ENCODE measurements at places on chromosomes 4 and X.
A peak's percentile ranks its signal among the peaks of the same experiment; 100 is the strongest.

DNA sequence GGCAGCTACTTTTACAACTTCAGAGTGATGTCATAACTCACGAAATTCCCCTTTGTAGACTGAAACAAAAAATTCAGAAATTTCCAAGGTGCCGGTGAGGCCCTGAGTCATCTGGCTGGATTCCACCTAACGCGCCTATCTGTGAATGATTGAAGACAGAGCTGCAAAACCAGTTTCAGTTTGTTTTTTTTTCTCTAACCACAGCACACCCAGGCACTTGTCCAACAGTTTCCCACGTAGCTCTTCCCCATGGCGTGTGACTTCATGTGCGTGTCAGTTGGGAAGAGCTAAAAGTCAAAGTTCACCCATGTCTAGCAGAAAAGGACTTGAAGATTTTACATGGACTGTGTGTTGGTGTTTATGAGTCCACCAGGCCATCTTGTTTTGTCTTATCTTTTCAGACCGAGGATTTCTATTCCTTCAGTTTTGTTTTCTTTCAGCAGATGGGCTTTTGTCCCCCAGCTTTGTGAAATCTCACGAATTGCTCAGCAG lies 16.4 kb downstream of the TCEANC start:
- no peaks in the 10 kb centered on the region for H3K27me3 ChIP-seq
- H3K36me3 ChIP-seq: peaks cover 19% of the 10 kb centered on the region
- no peak overlapping the region for H3K4me3 ChIP-seq
- peak overlapping the region; percentile 74 for H3K27ac ChIP-seq

- DNase-seq: no peak
- H3K27ac ChIP-seq: no peak overlapping the region
- H3K4me3 ChIP-seq: no peak overlapping the region
- H3K27me3 ChIP-seq: no peaks in the 10 kb centered on the region
- H3K4me1 ChIP-seq: no peaks in the 10 kb centered on the region
These were observed 33.6 kb downstream of the RPGR start for GRCh38 chrX:38293741-38294140.

DNA sequence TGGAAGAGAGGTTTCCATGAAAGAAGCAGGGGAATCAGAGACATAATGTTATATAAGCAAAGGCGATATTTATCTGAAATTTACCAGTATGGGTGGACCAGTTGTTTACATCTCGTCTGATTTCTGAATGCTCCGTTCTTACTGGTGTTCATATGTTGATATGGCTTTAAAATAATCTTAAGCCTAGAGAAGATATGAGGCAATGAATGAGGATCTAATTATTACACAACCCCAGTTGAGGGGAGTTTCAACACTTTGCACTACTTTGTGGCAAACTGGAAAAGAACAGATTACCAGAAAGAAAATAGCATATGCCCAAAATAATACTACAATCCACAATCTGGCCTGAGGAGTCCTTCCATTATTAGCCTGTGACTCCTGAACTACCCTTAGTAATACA lies 263.3 kb upstream of the MAGEB2 start:
- no peak overlapping the region for H3K4me3 ChIP-seq
- no peak overlapping the region for H3K27ac ChIP-seq
- no peaks in the 10 kb centered on the region for H3K36me3 ChIP-seq
- H3K27me3 ChIP-seq: no peaks in the 10 kb centered on the region
- no peaks in the 10 kb centered on the region for H3K4me1 ChIP-seq

DNA sequence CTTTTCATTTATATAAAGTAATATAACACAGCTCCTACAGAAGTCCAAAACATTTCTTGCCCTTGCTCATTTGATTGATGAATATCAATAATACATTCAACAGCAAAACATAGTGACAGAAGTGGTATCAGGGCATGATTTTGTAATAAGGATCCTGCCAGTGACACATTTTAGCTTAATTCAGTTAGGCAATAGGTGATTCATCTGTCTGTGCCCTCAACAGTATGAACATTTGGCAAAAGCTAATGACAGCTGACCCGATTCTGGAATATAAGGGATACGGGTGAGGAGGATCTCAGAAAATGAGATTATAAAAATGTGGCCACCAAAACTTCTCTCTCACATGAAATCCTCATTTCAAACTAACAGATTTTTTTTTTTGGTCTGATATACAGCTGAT lies 294.0 kb downstream of the CAMK2D start:
- H3K27me3 ChIP-seq: no peaks in the 10 kb centered on the region
- no peak overlapping the region for H3K4me3 ChIP-seq
- H3K4me1 ChIP-seq: peaks cover 17% of the 10 kb centered on the region
- peaks cover 29% of the 10 kb centered on the region for H3K36me3 ChIP-seq
- no peak for DNase-seq

GRCh38 chrX:15745179-15745578 lies 7.1 kb downstream of the CA5B start:
- peaks cover 45% of the 10 kb centered on the region for H3K36me3 ChIP-seq
- H3K4me1 ChIP-seq: peaks cover 43% of the 10 kb centered on the region
- H3K4me3 ChIP-seq: no peak overlapping the region
- DNase-seq: no peak
- H3K27me3 ChIP-seq: no peaks in the 10 kb centered on the region
- no peak overlapping the region for H3K27ac ChIP-seq

- H3K4me3 ChIP-seq: peak overlapping the region; percentile 88
- DNase-seq: no peak
- peaks cover 60% of the 10 kb centered on the region for H3K36me3 ChIP-seq
- peaks cover 31% of the 10 kb centered on the region for H3K4me1 ChIP-seq
These were observed 3.1 kb downstream of the LEF1 start for GRCh38 chr4:108165586-108165985.

DNA sequence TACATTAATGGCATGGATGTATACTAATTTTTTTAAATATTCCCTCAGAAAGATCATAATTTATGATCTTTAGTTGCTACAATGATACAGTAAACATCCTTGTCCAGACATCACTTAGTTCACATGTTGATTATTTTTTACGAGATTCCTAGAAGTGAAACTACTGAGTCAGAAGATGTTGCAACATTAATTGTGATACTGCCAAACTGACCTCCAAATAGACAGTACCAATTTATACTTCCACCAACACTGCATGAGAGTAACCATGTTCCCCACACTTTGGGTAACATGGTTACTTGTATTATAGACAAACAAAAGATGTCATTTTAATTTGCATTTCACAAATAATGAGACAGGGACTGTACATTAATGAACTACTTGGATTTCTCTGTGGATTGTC lies 19.6 kb downstream of the RCHY1 start:
- DNase-seq: no peak
- H3K4me1 ChIP-seq: peaks cover 16% of the 10 kb centered on the region
- no peak overlapping the region for H3K4me3 ChIP-seq
- peaks cover 44% of the 10 kb centered on the region for H3K36me3 ChIP-seq

- H3K27me3 ChIP-seq: peaks cover 12% of the 10 kb centered on the region
- H3K4me1 ChIP-seq: no peaks in the 10 kb centered on the region
- no peak overlapping the region for H3K27ac ChIP-seq
- H3K36me3 ChIP-seq: no peaks in the 10 kb centered on the region
These were observed 109.1 kb upstream of the SLC4A4 start for GRCh38 chr4:71229477-71230270.

DNA sequence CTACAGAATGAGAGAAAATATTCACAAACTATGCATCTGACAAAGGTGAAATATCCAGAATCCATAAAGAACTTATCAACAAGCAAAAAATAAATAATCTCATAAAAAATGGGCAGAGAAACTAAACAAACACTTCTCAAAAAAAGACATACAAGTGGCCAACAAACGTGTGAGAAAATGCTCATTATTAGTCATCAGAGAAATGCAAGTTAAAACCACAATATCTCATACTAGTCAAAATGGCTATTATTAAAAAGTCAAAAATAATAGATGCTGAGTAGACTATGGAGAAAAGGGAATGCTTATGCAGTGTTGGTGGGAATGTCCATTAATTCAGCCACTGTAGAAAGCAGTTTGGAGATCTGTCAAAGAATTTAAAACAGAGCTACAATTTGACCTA lies 533.3 kb downstream of the TMA16 start:
- H3K4me1 ChIP-seq: no peaks in the 10 kb centered on the region
- no peaks in the 10 kb centered on the region for H3K36me3 ChIP-seq
- DNase-seq: no peak
- no peak overlapping the region for H3K27ac ChIP-seq

- no peaks in the 10 kb centered on the region for H3K4me1 ChIP-seq
- no peak overlapping the region for H3K4me3 ChIP-seq
- DNase-seq: no peak
- no peaks in the 10 kb centered on the region for H3K27me3 ChIP-seq
These were observed 461.2 kb upstream of the PCDH7 start for GRCh38 chr4:30258949-30259348.

DNA sequence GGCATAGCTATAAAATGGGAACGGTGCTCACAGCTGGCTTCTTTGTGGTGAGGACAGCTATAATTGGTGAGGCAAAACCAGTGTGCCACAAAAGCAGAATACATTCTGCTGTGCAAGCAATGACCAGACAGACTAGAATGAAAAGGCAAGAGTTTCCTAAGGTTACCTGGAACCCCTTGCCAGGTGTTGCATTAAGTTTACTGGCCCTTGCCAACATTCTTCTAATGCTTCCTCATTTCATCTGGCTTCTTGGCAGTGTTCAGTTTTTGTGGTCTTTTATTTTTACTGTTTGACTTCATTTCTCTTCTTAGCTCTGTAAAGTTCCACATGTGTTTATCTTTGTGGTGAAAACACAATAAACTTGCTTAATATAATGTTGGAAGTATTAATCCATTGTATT lies 131.4 kb downstream of the PTTG2 start:
- peaks cover 16% of the 10 kb centered on the region for H3K4me1 ChIP-seq
- peaks cover 55% of the 10 kb centered on the region for H3K36me3 ChIP-seq
- H3K4me3 ChIP-seq: no peak overlapping the region
- no peaks in the 10 kb centered on the region for H3K27me3 ChIP-seq
- H3K27ac ChIP-seq: no peak overlapping the region
- no peak for DNase-seq

DNA sequence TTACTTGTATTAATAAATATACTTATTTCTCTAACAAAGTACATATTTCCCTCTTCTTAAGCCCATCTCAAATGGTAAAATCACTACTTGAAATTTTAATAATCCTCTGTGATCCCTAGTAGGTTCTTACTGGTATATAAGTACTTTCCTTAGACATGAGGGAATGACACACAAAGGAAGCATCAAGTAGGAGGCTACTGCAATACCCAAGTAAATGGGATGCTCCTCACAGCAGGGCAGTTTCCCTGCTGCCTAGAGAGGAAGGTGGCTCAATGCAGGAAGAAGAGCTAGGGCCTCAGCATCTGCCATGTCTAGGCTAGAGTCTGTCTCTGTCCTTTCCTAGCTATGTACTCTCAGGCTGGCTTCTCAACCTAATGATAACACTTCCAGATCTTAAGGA lies 122.1 kb upstream of the DIPK2B start:
- H3K27ac ChIP-seq: no peak overlapping the region
- H3K4me1 ChIP-seq: no peaks in the 10 kb centered on the region
- peaks cover 5% of the 10 kb centered on the region for H3K27me3 ChIP-seq
- DNase-seq: no peak

DNA sequence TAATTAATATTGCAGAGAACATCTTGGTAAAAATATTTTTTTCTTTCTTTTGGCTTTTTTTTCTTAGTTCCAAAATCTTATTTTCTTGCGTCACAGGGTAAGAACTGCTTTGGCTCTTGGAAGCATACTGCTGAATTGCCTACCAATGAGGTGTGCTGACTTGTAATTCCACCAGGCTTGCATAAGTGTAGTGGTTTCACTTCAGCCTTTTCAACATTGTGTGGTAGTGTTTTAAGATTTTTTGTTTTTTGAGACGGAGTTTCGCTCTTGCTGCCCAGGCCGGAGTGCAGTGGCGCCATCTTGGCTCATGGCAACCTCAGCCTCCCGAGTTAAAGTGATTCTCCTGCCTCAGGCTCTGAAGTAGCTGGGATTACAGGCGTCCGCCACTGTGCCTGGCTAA lies 42.4 kb downstream of the N4BP2 start:
- H3K27me3 ChIP-seq: no peaks in the 10 kb centered on the region
- H3K4me3 ChIP-seq: no peak overlapping the region
- peaks cover 4% of the 10 kb centered on the region for H3K4me1 ChIP-seq
- peaks cover 25% of the 10 kb centered on the region for H3K36me3 ChIP-seq
- no peak overlapping the region for H3K27ac ChIP-seq
- DNase-seq: no peak

DNA sequence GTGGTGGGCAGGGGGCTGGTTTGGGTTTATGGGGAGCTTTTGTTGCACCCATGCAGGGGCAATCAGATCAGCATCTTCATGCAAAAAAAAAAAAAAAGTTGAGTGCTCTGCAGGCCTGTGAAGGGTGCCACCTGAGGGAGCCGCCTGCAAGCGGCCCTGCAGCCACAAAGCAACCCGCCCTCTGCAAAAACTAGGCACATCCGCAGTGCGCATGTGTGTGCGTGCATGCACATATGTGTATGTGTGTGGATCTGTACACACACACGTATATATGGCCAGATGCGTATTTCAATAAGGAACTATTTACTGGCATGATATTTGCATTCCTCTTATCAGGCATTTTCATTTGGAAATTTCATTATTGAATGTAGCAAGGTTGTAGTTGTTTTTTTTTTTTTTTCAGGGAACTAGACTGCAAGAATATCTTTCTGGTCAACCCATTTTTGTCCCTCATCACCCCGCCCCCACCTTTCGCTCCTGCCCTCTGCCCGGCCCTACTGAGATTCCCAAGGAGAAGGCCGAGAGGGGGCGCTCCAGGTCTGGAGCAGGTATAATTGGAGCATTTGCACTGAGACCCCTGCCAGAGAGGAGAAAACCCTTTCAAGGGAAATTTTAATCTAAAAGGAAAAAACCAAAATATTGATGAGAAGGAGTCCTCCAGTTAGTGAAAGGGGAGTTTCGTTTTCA lies 18.1 kb downstream of the CCNQ start:
- H3K27me3 ChIP-seq: no peaks in the 10 kb centered on the region
- no peak overlapping the region for H3K4me3 ChIP-seq
- peaks cover 31% of the 10 kb centered on the region for H3K4me1 ChIP-seq

GRCh38 chr4:7854697-7855370 lies 84.8 kb downstream of the AFAP1 start:
- DNase-seq: peak; percentile 82
- H3K36me3 ChIP-seq: peaks cover 13% of the 10 kb centered on the region
- H3K27me3 ChIP-seq: no peaks in the 10 kb centered on the region
- H3K4me1 ChIP-seq: peaks cover 76% of the 10 kb centered on the region
- peak overlapping the region; percentile 95 for H3K27ac ChIP-seq
- H3K4me3 ChIP-seq: peak overlapping the region; percentile 53

- peak; percentile 51 for DNase-seq
- H3K27me3 ChIP-seq: peaks cover 4% of the 10 kb centered on the region
- H3K4me1 ChIP-seq: no peaks in the 10 kb centered on the region
- no peaks in the 10 kb centered on the region for H3K36me3 ChIP-seq
- no peak overlapping the region for H3K4me3 ChIP-seq
These were observed 73.8 kb upstream of the FREM3 start for GRCh38 chr4:143773998-143774895.

GRCh38 chr4:98516441-98517217 lies 141.8 kb downstream of the TSPAN5 start:
- no peak for DNase-seq
- H3K4me1 ChIP-seq: peaks cover 36% of the 10 kb centered on the region
- no peaks in the 10 kb centered on the region for H3K27me3 ChIP-seq
- peaks cover 8% of the 10 kb centered on the region for H3K36me3 ChIP-seq
- H3K27ac ChIP-seq: no peak overlapping the region

DNA sequence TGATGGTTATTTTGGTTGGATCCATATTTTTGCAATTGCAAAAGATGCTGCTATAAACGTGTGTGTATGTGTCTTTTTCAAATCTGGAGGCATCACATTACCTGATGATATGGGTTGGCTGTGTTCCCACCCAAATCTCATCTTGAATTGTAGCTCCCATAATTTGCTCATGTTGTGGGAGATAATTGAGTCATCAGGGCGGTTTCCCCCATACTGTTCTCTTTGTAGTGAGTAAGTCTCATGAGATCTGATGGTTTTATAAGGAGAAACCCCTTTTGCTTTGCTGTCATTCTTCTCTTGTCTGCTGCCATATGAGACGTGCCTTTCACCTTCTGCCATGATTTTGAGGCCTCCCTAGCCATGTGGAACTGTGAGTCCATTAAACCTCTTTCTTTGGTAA lies 33.4 kb downstream of the APOOL start:
- no peaks in the 10 kb centered on the region for H3K4me1 ChIP-seq
- DNase-seq: no peak
- H3K36me3 ChIP-seq: peaks cover 4% of the 10 kb centered on the region
- no peaks in the 10 kb centered on the region for H3K27me3 ChIP-seq
- H3K4me3 ChIP-seq: no peak overlapping the region
